ENCODE measurements at places on chromosomes 2 and 18. TPM values are rescaled to one million over a fixed set of nuclear protein-coding genes. Genes with fewer than 3 reads are reported as not detected.

DNA sequence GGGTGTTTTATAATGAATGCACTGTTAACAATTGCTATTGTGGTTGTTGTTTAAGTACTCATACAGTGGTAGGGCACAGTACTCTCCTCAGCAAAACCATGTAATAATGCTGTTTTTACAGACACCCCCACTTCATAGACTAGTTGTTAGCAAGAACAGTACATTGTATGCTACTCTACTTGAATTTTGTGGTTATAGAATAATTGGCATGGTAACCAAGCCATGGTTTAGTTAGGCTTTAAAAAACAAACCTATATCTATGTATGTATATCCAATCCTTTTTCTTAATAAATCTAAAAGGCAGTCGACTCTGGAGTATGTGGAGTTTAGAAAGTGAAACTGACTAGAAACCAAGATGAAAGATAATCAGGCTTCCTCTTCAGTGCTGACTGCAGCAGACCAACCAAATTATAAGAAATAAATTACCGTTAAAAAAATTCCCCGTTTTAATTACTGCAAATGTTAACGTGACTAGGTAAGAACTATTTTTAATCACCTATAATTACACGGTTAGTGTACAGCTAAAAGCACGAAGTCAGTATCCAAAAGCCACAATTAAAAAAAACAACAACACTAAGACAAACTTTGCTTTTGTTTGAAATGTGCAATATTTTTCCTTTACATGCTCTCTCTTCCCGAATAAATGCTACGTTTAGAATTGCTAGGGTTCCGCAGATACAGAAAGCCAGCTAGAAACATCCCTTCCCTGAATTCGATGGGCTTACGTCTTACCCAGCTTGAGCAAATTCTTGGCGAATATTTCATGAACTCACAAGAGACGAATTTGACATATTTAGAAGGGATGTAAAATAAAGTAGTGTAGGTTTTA, 113.3 kb upstream of the SERTAD2 start:
- DNase-seq = no peak

GRCh38 chr2:47037678-47038077, 117.4 kb downstream of the STPG4 start:
- no peak for DNase-seq

DNA sequence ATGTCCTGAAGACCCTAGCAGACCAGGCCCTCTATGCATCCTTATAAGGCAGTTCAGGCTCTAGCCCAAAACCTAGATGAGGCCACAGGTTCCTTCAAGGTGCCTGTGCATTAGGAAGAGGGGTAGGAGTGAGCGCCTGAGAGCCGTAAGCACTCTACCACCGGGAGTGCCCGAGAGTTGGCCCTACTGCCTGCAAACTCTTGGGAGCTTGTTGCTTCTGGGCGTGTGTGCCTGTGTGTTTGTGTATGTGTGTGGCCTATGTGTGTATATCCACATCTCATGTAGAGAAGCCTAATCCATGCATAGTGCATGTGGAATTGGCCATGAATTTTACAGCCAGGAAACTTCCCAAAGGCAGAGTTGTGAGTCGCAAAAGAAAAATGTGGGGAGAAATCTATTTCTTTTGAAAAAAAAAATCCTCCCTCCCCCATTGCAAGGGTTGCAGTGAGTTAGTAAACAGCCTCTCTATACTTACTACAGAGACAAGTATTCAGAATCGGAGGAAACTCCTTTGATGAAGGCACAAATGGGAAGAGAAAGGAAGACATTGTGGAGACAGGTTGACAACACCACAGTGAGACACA, 96.8 kb downstream of the ADD2 start:
- DNase-seq = no peak

GRCh38 chr2:187329586-187329985, 118.5 kb downstream of the CALCRL start:
- no peak for DNase-seq

DNA sequence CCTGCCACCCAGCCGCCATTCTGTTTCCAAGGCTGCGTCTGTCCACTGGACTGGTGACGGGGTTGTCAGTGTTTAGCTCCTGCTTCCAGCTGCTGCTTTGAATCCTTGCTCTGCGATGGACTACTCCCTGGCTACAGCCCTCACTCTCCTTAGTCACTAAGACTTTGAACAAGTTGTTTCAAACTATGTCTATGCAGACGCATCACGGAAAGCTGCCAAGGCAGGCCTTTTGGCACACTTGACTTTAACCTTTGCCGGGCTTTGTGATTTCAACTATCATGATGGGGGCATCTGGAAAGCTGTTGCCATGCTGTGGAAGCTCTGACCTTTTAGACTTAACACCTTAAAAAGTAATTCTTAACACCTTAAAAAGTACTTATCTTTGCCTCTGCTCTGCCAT, 54.4 kb downstream of the PDE11A start:
- no peak for DNase-seq

- DNase-seq = no peak
Observed at GRCh38 chr2:108118996-108119395, 120.8 kb upstream of the SULT1C3 start.

- no peak for DNase-seq
Observed at GRCh38 chr2:111200333-111200881, 79.7 kb downstream of the BCL2L11 start.

GRCh38 chr2:36545871-36546416, 52.0 kb downstream of the FEZ2 start:
- DNase-seq = no peak

GRCh38 chr2:195425328-195425727, 231.7 kb upstream of the SLC39A10 start:
- no peak for DNase-seq

DNA sequence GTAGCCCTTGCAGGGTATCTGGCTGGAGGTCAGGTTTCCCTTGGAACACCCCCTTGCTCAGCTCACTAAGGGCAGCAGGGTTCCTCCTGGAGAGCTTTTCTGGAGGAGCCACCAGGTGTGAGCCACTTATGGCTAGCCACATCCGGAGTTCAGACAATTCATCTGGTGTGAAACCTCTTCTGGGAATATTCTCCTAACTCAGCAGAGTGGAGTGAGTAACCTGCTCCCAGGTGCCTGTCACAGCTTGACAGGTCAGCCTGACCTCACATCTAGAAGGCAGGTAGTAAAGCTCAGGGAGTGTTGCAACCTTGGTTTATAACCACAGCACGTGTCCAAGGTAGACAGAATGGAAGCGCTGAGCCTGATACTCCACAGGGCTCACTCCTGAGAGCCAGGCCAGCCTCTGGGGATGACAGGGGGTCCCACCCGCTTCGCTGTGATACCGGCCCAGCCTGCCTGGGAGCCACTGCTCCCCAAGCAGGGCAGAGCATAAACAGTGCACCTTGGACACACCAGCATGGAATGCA, 62.6 kb upstream of the TGFA start:
- DNase-seq = no peak

DNA sequence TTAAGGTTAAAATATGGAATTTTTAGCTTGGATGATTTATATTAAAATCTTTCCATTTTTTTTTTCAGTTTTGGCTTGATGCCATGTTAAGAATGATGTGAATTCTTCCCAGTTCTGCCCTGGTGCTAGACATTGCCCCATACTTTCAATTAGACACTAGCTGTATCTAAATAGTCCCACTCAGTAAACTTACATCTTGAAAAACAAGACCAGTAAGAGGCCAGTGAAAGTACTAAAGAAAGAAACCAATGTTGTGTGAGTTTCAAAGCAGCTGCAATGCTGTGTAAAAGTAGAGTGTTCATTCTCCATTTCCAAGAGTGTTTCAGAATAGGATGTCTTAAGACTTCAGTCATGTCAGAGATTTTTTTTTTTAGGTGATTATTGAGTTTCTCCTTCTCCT, 40.0 kb upstream of the CYBRD1 start:
- DNase-seq = no peak

DNA sequence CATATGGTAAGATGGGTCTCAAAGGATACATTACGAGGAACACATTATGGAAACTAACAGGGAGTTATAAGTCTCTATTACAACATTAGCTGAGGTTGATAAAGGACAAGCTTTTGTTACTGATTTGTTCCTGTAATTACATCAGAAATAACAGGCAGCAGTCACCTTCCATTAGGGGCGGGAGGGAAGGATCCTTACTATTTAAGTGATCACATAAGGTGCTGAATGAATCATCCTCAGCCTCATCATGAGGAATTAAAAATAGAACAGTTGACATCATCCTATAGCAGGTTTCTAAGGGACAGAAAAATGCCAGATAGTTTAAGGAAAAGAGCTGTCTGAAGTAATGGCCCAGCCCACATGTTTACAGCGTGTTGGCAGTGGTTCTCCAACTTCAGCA, 86.9 kb upstream of the MGAT5 start:
- no peak for DNase-seq

GRCh38 chr2:156481312-156481711, 45.1 kb downstream of the GPD2 start:
- DNase-seq = no peak

DNA sequence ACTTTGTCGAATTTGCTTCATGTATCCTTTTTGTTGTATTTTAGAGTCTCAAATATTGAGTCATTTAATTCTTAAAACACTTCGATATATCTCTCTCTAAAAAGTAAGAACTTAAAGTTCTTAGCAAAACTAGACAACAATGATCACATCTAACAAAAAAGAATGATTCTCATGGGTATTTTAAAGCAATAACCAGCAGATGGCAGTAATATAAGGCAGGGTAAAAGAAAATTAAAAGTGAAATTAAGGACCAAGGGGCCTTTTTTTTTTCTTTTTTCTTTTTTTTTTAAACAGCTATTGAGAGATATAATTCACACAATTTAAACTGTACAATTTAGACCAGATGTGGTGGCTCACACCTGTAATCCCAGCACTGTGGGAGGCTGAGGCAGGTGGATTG, 9.9 kb upstream of the AOX1 start:
- no peak for DNase-seq

DNA sequence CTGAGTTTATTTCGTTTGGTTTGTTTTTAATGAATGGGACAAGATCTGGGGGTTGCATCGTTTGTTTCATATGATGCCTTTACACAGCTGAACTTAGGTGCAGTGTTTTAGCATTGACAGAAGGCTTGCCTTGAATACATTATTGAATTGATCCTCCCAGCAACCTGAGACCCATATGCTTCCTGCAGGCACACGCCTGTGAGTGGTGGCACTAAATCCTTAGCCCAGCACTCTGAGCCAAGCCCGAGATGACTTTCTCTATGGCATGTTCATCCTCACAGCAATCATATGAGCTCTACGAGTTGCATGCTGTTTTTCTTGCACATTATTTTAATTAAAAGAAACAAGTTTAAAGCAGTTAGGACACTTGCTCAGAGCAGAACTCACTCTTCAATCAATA, 47.8 kb upstream of the AGAP1 start:
- DNase-seq = no peak

GRCh38 chr2:188478724-188479123, 187.1 kb downstream of the GULP1 start:
- no peak for DNase-seq

DNA sequence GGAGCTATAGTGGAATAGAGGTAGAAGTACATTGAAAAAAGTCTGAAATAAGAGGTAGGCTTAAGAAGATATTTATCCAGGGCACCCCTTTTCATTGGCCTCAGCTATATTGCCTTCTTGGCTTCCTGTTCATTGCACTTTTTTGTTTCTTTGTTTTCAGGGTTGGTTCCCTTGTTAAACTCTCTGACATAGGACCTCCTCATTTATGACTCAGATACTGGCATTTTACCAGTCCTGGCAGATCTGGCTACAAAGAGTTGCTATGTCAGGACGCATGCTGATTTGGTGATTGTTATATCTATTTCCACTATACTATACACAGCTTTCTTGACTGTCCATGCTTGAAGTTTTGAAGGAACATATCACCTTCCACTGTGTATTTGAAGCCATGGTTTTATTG, 60.0 kb downstream of the GCA start:
- DNase-seq = no peak

GRCh38 chr2:224976629-224977525, 65.4 kb downstream of the DOCK10 start:
- no peak for DNase-seq

DNA sequence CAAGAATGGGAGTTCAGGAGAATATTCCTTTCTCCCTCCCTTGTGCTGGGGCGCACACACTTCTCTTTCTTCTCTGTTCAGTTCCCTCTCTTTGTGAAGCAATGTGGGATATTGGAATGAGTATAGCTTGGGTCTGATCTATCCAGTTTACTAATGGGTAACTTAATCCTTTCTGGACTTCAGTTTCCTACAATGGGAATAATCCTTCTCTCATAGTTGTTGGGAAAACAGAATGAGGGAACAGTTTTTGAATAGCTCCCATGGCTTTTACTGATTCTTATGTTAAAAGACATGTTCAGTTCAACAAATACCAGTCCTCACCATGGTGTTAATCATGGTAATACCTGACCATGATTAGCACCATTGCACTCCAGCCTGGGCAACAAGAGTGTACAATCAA, 93.1 kb downstream of the ARL4C start:
- DNase-seq = no peak

DNA sequence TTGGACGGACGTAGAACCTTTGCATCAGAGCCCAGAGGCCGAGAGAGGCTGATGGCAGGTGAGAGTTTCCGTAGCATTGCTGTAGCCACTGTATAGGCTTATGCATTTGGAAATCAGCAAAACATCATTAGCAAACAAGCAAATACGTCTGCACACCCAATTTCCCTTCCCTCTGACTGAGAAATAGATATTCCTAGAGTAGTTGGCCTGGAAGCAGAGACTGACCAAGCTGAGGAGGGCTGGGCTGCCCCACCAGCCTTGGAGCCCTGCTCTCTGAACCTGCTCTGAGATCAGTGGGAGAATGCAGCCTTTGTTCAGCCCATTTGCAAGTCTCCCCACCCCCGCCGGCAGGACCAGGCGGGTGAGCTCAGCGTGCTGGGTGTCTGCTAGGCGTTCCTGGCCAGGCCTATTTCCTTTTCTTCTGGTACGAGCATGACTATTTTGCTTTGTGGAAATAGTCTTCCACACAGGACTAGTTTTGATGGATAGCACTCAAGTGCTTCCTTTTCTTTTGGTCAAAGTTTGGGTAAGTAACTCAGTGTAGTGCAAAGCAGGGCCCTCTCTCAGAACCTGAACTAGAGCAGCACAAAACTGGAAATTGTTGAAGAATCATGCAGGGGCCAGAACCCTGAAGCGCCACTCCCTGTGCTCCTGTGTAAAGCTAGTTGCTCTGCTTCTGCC, 21.9 kb upstream of the RNF149 start:
- DNase-seq = no peak

DNA sequence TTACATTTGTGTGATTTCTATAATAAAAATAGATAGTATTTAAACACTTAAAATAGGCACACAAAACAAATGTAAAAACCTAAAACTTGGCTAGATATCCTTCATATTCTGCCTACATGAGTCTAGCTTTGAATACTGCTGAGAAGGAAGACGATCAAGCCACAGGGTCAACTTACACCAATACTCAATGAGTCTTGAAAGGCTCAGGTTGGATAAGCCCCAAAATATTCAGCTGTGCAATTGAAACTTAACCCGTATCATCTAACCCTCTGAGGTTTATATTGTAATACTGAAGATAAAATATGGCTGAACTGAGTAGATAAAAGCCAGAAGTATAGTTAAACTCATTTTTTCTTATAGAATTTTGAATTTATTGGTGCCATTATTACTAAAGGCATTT, 313.0 kb upstream of the NRXN1 start:
- DNase-seq = no peak

UGT1A1 gene
- polyA plus RNA-seq = 0.56 TPM

LBX2 gene
- polyA plus RNA-seq = 3.4 TPM

ACVR1C gene
- polyA plus RNA-seq = 0.13 TPM

DOK6 gene
- polyA plus RNA-seq = 19.1 TPM

BAZ2B gene
- 90.0 TPM for polyA plus RNA-seq

CSRNP3 gene
- 9.9 TPM for polyA plus RNA-seq

SERPINB10 gene
- polyA plus RNA-seq = not detected

Measured in renal cortex interstitium (tissue), 15 donors.